ENCODE measurements at places on chromosomes 11 and 22.

DNA sequence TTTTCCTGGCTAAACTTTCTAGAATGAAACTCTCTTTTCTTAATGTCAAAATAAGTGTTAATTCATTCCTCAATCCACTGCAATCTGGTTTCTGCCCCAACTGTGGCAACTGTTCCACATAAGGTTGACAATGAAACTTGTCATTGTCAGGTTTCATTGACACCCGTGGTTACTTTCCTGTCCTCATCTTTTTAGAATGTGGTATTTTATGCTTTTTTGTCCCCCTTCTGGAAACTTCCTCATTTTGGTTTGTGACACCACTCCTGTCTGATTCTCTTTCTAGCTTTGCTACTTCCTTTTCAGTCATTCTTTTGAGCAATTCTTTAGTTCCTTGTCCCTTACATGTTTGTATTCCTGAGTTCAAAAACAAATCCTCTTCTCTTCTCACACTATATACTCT, 7.5 kb upstream of the PDE3B start:
- DNase-seq = no peak

DNA sequence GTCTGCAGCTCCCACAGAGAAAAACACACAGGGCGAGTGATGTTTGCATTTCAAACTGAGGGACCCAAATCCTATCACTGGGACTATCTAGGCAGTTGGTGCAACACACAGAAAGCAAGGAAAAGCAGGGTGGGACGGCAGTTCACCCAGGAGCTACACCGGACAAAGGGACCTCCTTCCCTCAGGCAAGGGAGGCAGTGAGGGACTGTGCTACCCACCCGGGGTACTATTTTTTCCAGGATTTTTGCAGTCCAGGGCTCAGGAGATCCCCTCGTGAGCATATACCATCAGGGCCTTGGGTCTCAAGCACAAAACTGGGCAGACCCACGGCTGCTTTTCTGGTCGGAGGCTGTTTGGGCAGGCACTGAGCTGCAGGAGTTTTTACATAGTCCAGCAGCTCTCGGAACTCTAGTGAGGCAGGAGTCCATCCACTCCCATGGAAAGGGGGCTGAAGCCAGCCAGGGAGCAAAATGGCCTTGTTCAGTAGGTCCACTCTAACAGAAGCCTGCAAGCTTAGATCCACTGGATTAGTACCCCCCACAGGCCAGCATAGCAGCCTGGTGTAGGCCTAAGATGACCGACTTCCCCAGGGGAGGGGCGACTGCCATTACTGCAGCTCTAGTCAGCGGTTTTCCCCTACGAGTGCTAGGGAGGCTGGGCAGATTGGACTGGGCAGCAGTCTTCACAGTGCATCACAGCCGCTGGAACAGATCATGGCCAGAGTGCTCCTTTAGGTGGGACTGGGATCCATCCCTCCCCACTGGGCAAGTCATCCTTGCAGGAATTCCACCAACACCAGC, 28.2 kb downstream of the CARD18 start:
- DNase-seq = no peak

GRCh38 chr11:87325490-87325872, 287.7 kb downstream of the TMEM135 start:
- no peak for DNase-seq

DNA sequence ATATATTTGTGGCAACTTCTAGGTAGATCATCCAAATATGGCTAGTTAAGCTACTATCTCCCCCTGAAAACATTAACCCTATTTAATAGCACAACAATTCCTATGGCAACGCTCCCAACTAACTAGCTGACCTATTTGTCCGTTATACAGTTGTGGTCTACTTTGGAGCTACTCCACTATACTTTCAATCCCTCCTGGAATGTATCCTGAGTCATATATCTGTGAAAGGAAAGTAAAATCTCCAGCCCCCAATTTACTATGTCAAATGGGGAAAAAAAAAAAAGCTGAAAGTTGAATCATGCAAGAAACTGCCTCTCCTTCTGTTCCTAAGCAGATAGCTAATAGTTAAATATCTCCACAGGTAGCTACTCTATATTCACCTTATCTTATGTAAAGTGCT, 128.5 kb downstream of the CD44 start:
- DNase-seq = peak; percentile 87

- no peak for DNase-seq
These were observed 54.7 kb downstream of the ETS1 start for GRCh38 chr11:128532572-128533091.

GRCh38 chr11:8229299-8230177, 34.1 kb downstream of the LMO1 start:
- DNase-seq = no peak

- DNase-seq = no peak
These were observed 12.7 kb downstream of the LIPT2 start for GRCh38 chr11:74480688-74481417.
